Right cardiac atrium (tissue), 5 donors: ENCODE measurements at places on chromosomes 12 and 14.

DNA sequence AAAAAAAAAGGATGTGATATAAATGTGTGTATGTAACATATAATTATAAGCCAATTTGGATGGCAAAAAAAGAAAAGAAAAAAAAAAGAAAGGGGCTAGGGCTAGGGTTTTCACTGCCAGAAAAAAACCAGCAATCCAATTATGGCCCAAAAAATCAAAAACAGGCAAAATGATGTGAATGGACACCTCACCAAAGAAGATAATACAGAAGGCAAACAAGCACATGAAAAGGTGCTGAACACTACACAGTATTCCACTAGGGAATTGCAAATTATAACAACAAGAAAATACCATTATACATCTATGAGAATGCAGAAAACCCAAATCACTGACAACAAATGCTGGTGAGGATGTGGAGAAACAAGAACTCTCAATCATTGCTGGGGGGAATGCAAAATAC, 12.1 kb upstream of the MIPOL1 start:
- no peak for DNase-seq

- no peak for DNase-seq
Measured at GRCh38 chr14:24935796-24936195, 114.2 kb downstream of the STXBP6 start.

GRCh38 chr12:103915306-103915705, 14.9 kb upstream of the HSP90B1 start:
- no peak for DNase-seq

DNA sequence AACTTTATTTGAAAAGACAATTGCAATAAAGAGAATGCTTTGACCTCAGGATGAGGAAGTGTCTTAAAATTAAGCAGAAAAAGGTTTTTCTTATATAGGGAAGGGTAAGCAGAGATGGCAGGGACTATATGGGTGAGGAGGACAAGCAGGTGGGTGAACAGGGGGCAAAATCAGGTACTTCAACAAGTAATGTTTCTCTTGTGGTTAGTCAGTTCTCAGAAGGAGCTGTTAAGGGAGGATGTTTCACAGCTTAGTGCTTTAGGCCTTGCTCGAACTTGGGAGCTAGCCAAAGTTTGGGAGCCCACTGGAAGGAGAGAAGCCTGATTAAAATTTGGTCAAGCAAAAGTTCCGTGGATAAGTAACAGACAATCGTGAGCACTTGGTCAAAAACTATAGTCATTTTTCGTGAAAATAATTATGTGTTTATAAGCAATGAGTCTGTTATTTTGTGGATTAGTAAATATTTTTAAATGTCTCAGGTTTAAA, 364.2 kb upstream of the TMPO start:
- DNase-seq: no peak

DNA sequence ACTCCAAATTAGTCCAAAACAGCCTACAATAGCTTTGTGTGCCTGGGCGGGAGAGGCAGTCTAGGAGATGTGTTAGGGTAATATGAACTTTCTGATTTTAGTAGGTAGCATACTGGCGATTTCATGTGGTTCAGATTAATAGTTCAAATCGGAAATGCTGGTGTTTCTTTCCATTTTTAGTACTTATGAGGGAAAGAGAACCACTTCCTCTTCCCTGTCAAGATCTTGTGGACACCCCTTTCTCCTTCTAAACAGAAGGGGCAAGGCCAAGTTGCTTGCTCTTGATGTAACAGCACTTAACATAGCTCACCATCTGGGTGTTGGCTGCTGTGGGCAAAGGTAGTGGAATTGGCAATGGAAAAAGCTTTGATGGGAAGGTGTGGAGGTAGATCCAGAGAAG, 32.2 kb upstream of the IGF1 start:
- no peak for DNase-seq

- DNase-seq: peak; percentile 77
Measured at GRCh38 chr14:22099942-22100763, 426.5 kb upstream of the OR4E1 start.

DNA sequence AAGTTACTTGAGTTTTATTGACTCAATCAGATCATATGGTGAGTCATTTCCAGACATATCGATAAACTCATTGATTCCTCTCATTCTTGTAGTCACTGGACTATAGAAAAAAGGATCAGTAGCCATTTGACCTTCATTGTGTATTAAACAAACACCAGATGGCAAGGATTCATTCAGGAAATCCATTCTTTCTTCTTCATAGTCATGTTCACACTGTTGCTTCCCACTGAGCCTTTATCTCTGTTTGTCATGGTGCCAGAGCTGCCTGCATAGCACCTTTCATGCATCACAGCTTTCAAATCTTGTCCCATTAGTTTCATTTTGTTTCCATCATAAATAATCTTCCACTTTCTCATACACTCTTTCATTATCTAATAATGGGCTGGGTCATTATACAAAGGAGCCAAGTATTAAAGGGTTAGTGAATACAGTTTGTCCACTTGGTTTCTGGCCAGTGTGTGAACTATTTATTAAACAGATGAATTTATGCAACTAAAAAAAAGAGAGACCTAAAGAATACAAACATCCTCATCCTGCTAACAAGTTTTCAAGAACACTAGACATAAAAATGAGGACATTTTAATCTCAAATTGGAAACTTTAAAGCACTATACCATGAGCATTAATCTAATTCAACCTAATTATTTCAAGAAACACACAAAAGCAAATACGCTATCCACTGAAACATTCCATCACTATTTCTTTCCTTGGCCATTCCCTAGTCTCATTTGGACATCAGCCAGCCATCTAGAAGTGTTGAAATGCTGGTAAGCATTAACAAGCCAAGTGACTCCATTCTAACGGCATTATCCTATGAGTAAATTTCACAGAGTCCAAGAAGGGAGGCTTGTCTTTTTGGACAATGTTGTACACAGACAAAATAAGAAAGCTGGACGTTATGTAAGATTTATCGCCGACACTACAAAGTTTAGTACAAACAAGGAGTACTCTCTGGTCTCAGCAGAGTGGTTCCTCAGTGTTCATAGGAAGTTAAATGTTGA, 476.5 kb downstream of the FOXG1 start:
- DNase-seq: no peak

GRCh38 chr12:32025906-32026305, 66.7 kb downstream of the RESF1 start:
- no peak for DNase-seq

DNA sequence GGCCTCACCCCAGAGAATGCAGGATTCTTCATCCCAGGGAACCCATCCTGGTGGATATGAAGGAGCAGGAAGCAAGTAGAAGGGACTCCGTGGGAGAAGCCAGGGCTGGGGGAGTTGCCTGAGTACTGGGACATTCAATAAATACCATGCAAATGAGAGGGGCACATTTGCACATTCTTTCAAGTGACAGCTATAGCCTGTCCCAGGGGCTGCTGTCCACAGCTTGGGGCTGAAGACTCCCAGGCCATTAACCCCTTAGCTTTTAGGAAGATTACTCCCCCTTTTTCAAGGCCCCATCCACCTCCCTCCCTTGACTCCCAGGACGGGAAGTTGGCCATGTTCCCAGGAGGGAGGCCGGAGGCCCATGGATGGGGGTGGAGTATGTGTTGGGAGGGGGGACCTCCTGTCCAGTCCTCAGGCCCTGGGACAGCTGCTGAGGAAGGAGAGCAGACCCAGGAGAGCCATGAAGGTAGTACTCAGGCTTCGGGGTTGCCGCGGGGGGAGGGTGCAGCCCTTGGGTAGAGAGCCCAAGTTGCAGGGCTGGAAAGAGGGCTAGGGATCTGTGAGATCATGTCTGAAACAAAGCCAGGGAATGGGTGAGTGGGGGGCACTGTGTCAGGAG, 974 bp upstream of the TNS2 start:
- DNase-seq: peak; percentile 87

DNA sequence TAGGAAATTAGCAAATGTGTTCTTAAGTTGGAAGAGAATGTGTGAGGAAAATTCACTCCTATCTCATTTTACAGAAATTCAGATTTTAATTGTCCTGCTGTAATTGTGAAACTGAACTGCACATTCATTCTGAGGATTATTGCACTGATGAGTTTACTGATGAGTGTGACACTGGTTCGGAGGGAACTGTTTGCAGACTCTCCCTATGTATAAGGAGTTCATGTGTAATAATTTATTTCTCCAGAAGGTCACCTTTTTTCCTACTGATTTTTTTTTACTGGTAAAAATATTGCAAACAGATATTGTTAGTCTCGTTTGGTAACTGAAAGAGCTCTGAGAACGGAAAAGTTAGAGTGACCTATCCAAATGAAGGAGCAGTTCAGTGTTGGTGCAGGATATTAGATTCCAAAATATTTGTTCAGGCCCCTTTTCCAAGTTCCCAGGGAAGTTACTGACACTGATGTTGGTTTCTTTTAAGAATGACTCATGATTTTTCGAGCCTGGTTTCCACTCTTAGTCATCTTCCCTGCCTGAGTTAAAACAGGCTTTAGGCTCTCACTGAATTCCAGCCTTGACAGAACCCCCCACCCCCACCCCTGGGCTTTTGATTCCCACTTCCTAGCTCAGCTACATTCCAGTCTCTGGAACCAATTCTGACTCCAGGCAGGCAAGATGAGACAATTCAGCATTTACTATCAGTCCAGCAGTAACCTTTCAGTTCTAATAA, 18.4 kb downstream of the ANO6 start:
- DNase-seq: no peak

DNA sequence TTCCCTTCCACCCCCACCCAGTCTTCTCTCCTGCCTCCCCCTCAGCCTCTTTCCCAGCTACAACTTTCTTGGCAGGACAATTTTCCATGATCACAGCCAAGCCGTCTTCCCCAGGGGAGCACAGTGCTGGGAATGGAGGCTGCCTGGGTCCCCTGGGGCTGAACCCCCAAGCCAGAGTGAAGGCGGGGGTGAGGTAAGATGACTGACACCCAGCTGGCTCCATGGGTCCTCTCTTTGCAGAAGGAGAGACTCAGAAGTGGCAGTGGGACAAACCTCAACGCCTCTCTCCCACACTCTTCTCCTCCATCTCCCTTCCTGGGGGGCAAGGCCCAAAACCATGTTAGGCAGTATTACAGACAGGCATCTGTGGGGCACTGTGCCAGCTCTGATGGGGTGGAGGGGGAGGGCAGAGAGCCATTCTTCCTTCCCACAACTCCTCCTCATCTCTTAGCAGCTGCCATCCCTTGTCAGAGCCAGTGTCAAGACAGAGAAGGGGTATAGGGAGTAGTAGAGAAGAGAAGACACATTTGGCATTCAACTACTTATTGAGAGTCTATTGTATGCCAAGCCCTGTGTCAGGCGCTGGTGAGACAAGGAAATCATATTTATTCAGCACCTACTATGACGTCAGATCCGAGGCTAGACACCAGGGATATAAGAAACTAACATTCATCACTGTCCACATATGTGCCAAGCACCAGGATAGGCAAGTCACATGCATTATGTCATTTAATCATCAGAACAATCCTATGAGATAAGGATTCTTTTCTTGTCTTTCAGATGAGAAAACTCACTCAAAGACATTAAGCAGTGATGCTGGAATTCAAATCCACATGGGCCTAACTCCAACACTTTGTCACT, 3.6 kb downstream of the ITGA7 start:
- peak; percentile 57 for DNase-seq

- no peak for DNase-seq
Measured at GRCh38 chr12:62769076-62769619, 165.8 kb downstream of the PPM1H start.

GRCh38 chr12:79764641-79765040, 73.9 kb upstream of the PAWR start:
- no peak for DNase-seq

DNA sequence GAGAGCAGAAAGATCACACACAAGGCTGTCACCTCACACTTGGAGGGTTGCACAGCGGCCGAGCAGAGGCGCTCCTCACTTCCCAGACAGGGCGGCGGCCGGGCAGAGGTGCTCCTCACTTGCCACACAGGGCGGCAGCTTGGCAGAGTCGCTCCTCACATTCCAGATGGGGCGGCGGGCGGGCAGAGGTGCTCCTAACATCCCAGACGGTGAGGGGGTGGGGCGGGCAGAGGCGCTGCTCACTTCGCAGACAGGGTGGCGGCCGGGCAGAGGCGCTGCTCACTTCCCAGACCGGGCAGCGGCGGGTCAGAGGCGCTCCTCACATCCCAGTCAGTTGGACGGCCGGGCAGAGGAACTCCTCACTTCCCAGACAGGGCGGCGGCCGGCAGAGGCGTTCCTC, 9.1 kb downstream of the TMBIM4 start:
- DNase-seq: peak; percentile 65

GRCh38 chr12:40376533-40377267, 151.9 kb downstream of the LRRK2 start:
- no peak for DNase-seq

- DNase-seq: no peak
Measured at GRCh38 chr14:35161231-35161630, 38.9 kb downstream of the PRORP start.

DNA sequence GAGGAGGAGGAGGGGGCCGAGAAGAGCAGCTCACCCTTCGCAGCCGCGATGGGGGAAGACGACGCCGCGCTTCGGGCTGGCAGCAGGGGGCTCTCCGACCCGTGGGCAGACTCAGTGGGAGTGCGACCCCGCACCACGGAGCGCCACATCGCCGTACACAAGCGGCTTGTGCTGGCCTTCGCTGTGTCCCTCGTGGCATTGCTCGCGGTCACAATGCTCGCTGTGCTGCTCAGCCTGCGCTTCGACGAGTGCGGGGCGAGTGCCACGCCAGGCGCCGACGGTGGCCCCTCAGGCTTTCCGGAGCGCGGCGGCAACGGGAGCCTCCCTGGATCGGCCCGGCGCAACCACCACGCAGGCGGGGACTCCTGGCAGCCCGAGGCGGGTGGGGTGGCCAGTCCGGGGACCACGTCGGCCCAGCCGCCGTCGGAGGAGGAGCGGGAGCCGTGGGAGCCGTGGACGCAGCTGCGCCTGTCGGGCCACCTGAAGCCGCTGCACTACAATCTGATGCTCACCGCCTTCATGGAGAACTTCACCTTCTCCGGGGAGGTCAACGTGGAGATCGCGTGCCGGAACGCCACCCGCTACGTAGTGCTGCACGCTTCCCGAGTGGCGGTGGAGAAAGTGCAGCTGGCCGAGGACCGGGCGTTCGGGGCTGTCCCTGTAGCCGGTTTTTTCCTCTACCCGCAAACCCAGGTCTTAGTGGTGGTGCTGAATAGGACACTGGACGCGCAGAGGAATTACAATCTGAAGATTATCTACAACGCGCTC, 745 bp downstream of the TRHDE start:
- peak; percentile 76 for DNase-seq

GRCh38 chr14:51539571-51540037, 112.1 kb upstream of the FRMD6 start:
- no peak for DNase-seq
